ENCODE measurements at places on chromosomes 2 and 18.

DNA sequence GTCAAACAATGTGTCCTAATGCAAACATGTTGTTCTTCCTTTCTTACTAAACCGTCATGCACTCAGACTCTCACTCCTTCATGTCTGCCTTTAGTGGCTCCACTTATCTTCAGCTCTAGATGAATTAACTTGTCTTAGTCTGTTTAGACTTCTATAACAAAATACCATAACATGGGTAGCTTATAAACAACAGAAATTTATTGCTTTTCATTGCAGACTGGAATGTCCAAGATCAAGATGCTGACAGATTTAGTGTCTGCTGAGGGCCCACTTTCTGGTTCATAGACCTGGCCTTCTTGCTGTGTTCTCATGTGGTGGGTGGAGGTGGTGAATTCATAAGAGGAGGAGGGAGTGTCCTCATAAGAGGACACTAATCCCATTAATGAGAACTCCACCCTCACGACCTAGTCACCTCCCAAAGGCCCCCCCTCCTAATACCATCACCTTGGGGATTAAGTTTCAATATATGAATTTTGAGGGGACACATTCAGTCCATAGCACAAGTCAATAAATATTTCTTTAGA lies 32.3 kb downstream of the RALBP1 start:
- peak; percentile 33 for ATAC-seq

DNA sequence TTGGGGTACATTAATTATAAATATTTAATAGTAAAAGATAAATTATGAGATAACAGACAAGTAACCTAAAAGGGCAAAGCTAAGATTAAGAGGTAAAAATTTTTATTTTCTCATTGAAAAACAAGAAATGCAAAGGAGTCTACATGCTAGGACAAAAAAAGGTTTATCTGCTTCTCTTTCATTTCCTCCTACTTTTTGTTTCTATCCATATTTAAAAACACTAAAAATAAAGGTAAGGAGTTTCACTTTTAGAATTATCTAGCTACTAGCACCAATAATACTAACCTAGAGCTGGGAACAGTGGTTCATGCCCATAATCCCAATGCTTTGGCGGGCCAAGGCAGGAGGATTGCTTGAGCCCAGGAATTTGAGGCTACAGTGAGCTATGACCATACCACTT lies 1551.7 kb upstream of the SLC39A10 start:
- no peak for ATAC-seq

- no peak for ATAC-seq
Observed at GRCh38 chr2:241851325-241852115, 7.2 kb downstream of the PDCD1 start.

DNA sequence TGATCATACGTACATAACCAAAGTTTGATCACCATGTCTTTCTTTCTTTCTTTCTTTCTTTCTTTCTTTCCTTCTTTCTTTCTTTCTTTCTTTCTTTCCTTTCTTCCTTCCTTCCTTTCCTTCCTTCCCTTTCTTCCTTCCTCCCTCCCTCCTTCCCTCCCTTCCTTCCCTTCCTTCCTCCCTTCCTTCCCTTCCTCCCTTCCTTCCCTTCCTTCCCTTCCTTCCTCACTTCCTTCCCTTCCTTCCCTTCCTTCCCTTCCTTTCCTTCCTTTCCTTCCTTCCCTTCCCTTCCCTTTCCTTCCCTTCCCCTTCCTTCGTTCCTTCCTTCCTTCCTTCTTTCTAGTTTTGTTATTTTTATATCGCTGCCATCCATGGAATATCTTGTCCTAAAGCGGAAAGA lies 406.7 kb upstream of the DDX18 start:
- no peak for ATAC-seq

DNA sequence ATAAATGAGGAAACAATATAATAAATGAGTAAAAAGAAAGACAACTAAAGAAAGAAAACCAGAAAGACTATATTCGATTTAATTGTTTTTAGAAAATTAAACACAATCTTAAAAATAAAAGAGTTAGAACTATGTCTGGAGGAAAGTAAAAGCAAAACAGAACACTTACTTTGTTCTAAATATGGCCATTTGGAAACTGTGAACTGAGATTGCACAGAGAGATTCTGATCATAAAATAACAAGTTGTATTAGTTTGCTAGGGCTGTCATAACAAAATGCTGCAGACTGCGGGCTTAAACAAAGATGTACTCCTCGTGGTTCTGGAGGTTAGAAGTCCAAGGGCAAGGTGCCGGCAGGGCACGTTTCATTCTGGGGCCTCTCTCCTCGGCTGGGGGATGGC lies 128.1 kb upstream of the AQP4 start:
- no peak for ATAC-seq

Measured in esophagus mucosa (tissue), 1 donor.